NT2/D1 (cell line): ENCODE measurements at places on chromosomes 6 and 20.

DNA sequence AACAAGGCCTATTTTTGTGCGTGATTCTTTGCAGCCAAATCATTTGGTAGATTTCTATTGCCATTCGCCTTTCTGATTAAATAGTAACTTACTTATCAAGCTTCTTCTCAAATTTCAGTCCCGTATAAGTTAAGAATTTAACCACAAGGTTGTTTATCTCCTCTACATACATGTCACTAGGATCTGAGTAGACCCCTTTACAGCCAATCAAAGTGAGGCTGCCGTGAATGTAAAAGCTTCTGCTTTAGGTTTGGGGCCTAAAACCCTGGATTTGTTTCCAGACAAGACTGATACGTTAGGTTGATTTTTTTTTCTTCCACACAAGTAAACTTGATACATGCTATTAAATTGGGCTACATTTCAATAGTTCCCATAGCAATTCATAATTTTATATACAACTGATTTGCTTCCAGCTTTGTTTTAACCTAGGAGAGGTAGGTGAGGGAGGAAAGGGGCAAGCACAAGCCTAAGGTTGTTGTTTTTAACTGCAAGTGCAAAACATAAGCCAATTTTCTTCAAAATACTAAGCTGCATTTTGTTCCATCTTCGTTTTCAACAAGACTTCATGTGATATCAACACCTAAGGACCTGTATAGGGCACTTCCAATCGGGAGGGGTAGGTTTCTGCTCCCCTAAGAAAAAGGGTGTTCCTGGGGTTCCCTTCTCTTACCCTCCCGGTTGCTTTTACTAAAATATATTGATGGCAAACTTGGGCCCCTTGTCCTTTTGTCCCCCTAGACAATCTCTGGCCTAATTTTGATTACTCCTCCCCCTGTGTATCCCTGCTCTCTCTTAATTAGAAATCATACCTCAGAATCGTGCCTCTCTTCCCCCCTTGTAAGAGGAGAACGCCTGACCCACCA, 1.7 kb downstream of the RANBP9 start:
- DNase-seq: no peak

DNA sequence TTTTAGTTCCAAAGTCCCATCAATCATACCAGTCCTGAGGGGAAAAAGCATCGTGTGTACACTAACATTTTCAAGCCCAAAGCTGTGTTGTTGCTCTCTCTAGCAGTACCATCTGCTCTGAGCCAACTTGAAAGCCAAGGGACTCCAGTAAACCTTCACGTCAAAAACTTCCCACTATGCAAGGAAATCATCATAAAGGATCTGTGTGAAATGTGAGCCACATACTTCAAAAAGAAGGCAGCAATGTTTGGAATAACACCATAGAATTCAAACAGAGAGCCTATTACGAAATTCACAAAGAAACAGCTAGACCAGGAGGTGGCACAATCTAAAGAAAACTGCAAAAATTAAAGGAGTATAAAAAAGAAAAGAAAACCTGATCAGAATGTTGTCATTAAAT, 399.8 kb upstream of the EPHA7 start:
- no peak for DNase-seq

- no peak for DNase-seq
These were observed 5.9 kb downstream of the SLC22A1 start for GRCh38 chr6:160127270-160128124.

DNA sequence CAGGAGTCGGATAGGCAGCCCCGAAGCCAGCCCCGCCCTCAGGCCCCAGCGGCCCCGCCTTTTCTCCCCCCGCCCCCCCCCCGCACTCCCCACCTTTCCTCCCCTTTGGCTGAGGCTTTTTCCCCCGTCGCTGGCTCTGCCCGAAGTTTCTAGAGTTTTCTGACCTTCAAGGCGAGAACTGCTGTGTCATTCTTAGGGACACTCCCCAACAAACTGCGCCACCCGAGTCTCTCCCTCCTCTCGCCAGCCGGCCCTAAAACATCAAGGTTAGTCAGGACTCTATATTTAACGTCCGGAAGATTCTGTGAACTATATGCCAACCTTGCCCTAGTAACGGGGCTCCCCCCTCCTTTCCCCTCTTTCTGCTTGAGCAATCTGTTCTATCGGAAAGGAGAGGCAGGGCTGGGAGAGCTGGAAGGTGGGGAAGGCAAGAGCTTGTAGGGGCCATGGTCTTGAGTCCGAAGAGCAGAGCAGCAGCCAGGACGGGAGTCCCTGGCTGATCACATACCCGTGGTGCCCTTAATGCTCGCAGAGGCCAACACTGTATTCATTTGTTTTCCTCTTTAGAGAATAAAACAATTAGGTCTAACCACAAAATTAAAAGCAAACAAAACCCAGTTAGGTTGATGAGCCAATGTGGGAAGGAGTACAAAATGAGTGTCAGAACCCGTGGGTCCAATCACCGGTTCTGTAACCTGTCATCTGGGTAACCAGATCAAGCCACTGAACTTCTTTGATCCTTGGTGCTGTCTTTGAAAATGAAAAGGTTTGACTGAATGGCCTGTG, 5.3 kb upstream of the HSPA1B start:
- no peak for DNase-seq

GRCh38 chr6:116406678-116407345, 36.1 kb downstream of the DSE start:
- no peak for DNase-seq

- DNase-seq: peak; percentile 18
These were observed 67.2 kb upstream of the SMLR1 start for GRCh38 chr6:130760006-130760405.

DNA sequence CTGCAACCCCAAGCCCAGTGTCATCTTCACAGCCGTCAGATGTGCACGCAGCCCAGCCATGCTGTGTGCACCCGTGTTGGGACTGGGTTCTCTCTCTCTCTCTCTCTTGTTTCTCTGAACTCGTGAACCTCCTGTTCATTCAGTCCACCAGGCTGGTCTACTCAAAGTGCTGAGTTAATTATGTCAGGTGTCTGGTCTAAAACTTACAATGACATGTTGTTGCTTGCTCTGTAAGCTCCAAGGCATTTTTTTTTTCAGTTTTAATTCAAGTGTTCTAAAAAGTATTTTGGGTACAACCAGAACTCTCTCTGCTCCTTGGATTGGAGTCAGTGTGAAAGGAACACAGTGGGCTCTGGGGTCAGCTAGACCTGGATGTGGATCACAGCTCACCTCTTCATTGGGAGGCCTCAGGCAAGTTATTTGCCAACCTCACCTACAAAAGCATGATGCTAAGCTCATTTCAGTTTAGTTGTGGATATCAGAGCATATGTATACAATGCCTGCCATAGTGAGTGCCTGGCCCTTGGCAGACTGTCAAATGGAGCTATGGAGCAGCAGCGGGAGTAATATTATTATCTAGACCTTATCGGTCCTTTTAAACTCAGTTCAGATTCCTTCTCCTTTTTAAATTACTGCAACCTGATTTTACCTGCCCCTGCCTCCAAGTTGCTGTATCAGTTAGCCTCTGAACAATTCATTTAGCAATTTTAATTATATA, 59.5 kb downstream of the PLEKHG1 start:
- DNase-seq: no peak

GRCh38 chr6:44496665-44497369, 109.3 kb downstream of the CDC5L start:
- no peak for DNase-seq

DNA sequence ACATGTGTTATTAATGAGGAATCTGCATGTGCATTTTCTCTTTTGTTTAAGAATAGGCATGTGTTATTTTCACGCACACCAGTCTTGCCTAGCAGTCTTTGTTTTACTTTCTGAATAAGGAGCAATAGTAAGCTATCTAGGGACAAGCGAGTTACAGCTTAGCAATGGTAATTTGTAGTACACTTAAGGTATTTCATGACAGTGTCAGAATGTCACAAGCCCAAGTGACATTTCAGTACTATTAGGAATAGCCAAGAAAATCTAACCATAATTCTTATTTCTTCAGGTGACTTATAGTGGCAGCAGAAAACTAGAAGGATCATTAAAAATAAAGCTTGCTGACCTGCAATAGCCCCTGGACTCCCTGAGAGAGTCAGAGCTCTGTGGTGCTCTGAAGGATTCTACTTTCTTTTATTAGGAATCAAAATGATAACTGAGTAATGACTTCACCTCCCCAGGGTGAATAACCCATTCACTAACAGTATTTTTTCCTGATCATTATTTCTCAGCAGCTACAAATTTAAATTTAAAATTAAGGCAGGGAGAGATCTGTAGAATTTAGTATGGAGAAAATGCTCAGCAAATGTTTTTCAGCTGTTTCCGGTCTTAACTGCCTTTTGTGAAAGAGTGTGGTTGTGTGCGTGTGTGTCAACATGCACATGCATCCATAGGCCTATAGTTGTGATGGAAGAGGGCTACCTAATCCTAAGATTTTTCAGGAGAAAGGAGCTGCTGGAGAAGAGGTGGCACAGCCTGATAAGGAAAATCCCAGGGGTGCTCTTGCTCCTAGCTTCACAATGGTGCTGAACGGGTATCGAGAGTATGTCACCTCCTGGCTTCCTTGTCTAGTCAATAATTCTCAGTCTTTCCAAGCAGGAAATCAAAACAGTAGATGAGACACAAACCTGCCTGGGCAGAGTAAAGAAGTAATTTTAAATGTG, 90.0 kb upstream of the BEND3 start:
- no peak for DNase-seq

GRCh38 chr6:10977231-10977968, 66.7 kb downstream of the ELOVL2 start:
- no peak for DNase-seq

- no peak for DNase-seq
These were observed 7.9 kb downstream of the RREB1 start for GRCh38 chr6:7115543-7116231.

DNA sequence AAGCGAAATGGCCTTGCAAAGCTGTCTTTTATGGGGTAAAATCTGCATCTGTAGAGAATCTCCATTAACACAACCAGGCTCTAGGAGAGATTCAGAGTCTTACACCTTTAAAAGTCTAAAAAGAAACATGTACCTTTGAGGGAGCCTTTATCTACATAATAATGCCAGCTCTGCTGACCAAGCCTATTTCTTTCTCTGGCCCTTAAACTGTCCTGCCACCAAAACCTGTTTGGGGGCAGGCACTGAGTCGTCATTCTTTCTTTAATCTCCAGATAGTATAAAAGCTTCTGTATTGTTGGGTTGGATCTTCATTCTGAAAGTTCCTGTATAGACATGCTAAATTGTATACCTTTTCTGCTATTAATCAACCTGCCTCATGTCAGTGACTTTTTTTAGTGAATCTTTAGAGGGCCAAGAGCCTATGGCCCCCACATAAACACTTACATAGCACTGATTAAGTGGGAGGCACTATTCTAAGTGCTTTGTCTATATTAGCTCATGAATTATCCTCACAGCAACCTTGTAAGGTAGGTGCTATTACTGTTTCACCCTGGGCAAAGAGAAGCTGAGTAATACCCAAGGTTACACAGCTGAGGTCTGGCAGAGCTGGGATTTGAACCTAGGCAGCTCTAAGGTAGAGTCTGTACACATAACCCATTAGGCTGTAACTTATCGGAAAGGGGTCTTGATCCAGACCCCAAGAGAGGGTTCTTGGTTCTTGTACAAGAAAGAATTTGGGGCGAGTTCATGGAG, 232.3 kb upstream of the DTNBP1 start:
- peak; percentile 40 for DNase-seq

GRCh38 chr6:167118839-167119238, 4.1 kb upstream of the CCR6 start:
- DNase-seq: no peak

GRCh38 chr6:56040223-56040622, 164.8 kb upstream of the BMP5 start:
- DNase-seq: no peak

DNA sequence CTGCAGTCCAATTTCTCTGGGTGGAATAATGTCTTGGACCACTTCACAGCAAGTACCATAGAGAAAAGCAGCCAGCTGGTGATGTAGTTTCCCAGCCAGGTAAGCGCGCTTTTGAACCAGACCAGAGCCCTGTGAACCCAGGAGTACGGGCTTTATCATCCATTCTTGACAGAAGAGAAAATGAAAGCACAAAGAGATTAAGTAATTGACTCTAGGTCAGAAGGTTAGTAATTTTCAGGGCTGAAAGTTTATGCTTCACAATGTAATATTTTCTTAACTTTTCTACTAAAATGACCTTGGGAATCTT, 7.1 kb upstream of the UST start:
- DNase-seq: no peak

DNA sequence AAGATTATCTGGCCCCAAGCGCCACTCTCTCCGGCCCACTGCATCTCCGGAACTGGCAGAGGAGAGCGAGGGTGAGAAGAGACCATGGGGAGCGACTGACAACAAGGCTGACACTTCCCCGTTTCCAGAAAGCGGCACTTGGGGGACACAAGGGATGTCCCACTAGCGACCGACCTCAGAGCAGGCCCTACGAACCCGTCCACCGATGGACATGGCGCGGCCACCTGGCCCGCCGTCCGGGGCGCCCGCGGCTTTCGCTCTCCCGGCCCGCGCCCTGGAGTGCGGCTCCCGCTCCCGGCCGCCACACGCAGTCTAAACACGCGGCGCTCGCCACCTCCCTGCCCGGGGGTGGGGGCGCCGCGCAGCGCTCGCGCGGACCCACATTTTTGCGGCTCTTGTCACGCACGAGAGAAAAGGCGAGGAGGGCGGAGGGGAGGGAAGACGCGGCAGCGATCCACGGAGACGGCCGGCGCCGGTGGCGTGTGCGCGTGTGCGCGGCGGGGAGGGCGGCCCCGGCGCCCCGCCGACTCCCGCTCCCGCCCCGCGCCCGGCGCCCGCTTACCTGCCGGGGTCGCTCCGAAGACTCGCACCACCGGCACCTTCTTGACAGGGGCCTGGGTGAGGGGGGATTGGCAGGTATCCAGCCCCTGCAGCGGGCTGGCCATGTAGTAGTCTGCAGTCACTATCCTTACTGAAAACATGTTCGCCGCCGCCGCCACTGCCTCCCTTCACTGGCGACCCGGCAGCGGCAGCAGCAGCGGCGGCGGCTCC, 645 bp downstream of the REV3L start:
- no peak for DNase-seq

DNA sequence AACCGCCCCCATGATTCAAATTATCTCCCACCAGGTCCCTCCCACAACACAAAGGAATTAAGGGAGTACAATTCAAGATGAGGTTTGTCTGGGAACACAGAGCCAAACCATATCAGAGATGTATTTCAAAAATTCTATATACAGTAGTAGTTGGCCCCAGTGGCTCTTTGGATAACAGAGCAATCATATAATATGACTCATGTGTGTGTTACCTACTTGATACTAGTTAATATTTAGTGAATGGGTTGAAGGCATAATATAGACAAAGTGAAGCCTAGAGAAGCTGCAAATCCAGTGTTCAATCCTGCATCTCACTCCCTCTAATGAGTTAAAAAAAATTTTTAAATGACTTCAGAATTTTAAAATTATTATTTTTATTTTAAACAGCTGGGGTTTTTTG, 43.2 kb downstream of the KAT14 start:
- DNase-seq: no peak

GRCh38 chr6:33426590-33427511, 7.0 kb downstream of the SYNGAP1 start:
- no peak for DNase-seq

GRCh38 chr6:21496706-21497105, 96.8 kb upstream of the SOX4 start:
- no peak for DNase-seq
